CD4-positive, alpha-beta T cell treated with Interleukin-17A for 1 hour (primary cell): ENCODE measurements at places on chromosomes 16 and 17.

GRCh38 chr16:88924834-88925539, 52.0 kb downstream of the CBFA2T3 start:
- DNase-seq, result no peak

DNA sequence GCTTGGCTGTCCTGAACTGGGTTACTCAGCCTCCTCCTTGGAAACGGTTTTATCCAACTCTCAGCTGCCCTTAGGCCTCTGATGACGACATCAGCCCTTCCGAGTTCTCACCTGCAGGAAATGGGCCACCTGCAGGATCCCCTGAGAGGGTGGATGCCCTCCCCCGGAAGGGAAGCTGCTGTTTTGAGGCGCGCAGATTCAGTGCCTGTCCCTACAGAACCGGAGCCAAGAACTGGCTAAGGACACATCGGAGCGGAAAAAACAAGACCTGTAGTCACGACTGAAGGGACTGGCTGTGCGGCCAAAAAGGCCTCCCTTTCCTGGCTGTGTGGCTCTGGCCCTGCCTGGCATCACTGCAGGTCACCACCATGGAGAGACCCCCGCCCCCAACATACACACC, 11.7 kb upstream of the C16orf95 start:
- no peak for DNase-seq

GRCh38 chr16:57469917-57470470, 7.5 kb downstream of the POLR2C start:
- DNase-seq, result no peak

- no peak for DNase-seq
Observed at GRCh38 chr16:11183035-11183812, 72.8 kb downstream of the SOCS1 start.

- DNase-seq, result no peak
Observed at GRCh38 chr16:86545954-86546637, 8.9 kb downstream of the MTHFSD start.

- peak; percentile 68 for DNase-seq
Observed at GRCh38 chr17:44187131-44187899, 543 bp downstream of the TMUB2 start.

GRCh38 chr17:50558941-50559614, 1.4 kb upstream of the CACNA1G start:
- DNase-seq, result peak; percentile 15
